Skeletal muscle tissue (tissue), 5 donors: ENCODE measurements at places on chromosomes 5 and 9. TPM values are rescaled to one million over a fixed set of nuclear protein-coding genes. Genes with fewer than 3 reads are reported as not detected.

Gene ZMYND19
- 13.0 TPM for total RNA-seq

Gene PIP5KL1
- not detected for total RNA-seq

Gene SLCO6A1
- total RNA-seq = 0.52 TPM

Gene SLC34A3
- total RNA-seq = not detected

Gene ZNF300
- 5.2 TPM for total RNA-seq

Gene DRD1
- total RNA-seq = not detected

Gene PCDHGB5
- total RNA-seq = 3.7 TPM

Gene CD72
- total RNA-seq = 2.1 TPM

Gene SPINK13
- not detected for total RNA-seq

Gene CTSV
- total RNA-seq = 1.6 TPM

Gene IFNE
- total RNA-seq = not detected

Gene MROH2B
- not detected for total RNA-seq

Gene SPATA31A3
- not detected for total RNA-seq

Gene ZNF454
- total RNA-seq = 4.2 TPM
